Stimulated activated CD4-positive, alpha-beta T cell treated with anti-CD3 and anti-CD28 coated beads, Interleukin-1b, Interleukin-23, amount 100 ng/mL, for 1 hour (primary cell): ENCODE measurements at places on chromosomes 6 and 20.

- DNase-seq: no peak
Measured at GRCh38 chr6:92623431-92623830, 795.9 kb downstream of the EPHA7 start.

- DNase-seq: no peak
Measured at GRCh38 chr20:9160331-9160730, 91.4 kb downstream of the PLCB4 start.

DNA sequence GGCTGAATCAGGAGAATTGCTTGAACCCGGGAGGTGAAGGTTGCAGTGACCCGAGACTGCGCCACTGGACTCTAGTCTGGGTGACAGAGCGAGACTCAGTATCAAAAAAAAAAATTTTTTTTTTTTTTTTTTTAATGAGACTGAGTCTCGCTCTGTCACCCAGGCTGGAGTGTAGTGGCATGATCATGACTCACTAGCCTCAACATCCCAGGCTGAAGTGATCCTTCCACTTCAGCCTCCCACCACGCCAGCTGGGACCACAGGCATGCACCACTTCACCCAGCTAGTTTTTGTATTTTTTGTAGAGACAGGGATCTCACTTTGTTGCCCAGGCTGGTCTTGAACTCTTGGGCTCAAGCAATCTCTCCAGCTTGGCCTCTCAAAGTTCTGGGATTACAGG lies 53.3 kb downstream of the MYO6 start:
- DNase-seq: no peak

DNA sequence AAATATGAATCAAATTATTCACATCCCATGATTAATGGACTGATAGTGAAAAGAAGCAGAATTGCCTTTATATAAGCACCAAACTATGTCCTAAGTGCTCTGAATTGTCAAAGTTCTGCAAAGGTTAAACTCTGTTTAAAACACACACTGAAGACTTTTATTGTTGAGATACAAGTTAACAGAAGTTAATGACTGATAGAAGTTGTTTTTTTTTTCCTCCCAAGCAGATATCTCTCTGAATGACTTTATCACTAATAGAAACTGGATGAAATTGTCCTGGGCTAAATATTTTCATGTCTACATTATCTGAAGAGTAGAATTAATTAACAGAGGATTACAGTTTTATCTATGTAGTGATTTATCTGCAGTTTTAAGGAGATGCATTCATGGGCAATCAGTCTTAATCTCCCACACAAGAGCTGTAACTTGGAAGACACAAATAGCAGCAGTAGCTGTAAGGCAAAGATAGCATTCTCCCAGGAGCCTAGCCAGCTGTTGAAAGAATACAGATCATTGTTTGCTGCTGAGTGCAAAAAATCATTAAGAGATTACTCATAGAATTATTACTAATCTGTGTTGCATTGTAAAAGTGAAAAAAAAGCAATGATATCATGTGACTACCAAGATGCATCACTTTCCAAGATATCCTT lies 49.9 kb downstream of the BMP5 start:
- DNase-seq: no peak

DNA sequence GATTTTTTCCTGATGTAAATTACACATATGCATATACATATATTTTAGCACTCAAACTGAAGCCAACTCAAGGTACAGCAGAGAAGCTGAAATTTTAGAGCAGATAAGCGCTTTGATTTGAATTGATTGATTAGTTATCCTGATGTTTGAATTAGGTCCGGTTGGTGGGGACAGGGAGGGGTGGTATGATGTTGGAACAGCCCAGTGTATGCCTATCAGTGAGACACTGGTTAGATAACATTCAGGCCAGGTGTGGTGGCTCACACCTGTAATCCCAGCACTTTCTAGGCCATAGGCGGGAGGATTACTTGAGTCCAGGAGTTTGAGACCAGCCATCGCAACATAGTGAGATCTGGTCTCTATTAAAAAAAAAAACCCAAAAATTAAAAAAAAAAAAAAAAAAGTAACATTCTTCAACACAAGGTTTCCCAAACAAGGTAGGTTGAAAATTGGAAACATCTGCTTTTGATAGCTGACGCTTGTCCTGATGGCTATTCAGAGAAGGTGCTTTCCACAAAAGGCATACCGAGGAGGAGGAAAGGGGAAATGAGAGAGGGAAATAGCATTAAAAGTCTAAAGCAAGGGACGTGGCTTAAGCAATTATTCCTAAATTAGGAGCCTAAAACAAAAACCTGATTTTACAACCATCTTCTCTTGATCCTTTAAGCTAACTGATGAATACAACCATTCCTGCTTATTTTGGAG lies 288.4 kb upstream of the JARID2 start:
- DNase-seq: no peak

DNA sequence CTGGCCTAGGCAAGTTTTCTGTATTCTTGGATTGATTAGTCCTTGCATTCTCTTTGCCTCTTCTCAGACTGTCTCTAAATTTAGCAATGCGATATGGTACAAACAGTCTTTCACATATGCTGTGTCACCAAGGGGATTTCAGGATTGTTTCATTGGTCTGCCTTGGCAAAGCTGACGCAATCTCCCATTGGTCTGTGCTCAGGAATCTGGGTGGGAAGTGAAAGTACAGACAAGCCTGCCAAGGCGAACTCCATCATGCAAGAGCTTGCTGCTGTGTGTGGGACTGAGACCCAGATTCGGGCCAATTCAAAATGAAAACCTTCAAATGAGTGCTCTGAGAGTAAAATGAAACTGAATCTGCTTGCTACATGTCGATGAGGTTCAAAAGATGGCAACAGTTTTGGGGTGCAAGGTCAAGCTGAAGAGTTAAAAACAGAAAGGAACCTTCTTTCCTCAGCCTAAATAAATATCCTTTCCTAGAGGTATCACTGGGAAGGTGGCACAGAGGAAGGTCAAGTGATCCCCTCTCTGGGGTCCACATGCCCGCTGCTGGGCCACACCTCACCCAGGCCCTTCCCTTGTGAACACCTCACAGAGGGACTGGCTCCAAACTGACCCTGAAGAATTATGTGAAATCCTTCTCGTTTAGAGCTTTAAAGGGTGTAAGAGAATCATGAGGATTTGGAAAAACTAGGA lies 198.8 kb upstream of the PREP start:
- no peak for DNase-seq

DNA sequence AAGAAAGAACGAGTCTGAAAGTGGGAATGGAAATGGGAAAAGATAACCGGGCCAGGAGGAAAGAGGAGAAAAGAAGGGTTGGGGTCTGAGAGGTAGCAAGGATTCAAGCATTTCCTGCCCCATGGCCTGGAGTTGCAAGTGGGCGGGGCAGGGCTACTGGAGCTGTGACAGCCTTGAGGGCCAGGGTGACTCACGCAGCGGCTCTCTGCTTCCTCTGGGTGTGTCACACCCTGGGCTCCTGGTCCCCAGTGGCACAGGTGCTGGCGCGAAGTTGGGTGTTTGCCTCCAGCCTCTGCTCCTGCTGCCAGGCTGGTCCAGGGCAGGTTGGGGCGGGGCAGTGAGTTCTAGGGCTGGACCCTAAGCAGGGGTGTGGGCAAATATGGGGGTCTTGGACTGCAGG lies 3.3 kb upstream of the ULBP3 start:
- DNase-seq: no peak
